Fibroblast of lung (primary cell): ENCODE measurements at places on chromosomes 5 and 9. TPM values are rescaled to one million over a fixed set of nuclear protein-coding genes. Genes with fewer than 3 reads are reported as not detected.

Gene IFNA21
- not detected in 2 replicates for total RNA-seq

Gene PCDHB12
- 0.26 and 0.66 TPM in 2 replicates for total RNA-seq

Gene PCDHGA3
- 1.5 and 2.8 TPM in 2 replicates for total RNA-seq

Gene HRH2
- not detected in 2 replicates for total RNA-seq

Gene NR2F1-AS1
- total RNA-seq, result 33.6 and 44.6 TPM in 2 replicates

Gene ELOVL7
- total RNA-seq, result under 0.01 and 0.26 TPM in 2 replicates

Gene RAB3C
- total RNA-seq, result not detected in 2 replicates

Gene FBP2
- total RNA-seq, result not detected in 2 replicates

Gene PDLIM4
- total RNA-seq, result 44.4 and 67.2 TPM in 2 replicates

Gene PRUNE2
- 44.9 and 95.6 TPM in 2 replicates for total RNA-seq

Gene SCGB3A1
- total RNA-seq, result not detected in 2 replicates

Gene GDF9
- total RNA-seq, result under 0.01 and 0.17 TPM in 2 replicates

Gene ADGRD2
- not detected in 2 replicates for total RNA-seq

DNA sequence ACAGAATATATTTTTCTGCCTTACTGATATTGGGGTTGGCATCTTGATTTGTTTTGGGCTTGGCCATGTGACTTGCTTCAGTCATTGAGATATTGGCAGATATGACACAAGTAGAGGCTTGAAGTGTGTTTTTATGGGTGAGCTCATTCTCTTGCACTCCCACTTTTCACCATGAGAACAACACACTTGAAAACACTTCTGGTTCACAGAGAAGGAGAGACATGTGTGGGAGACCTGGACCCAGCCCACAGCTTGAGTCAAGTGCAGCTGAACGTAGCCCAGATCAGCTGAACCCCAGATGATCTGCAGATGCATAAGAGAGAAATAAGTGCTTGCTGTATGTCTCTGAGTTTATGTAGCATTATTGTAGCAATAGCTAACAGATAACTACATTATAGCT is 155.4 kb downstream of the SEMA6A start:
- no peak for DNase-seq
- H3K4me1 ChIP-seq, result no peaks in the 10 kb centered on the region
- H3K4me3 ChIP-seq, result no peak overlapping the region
- no peaks in the 10 kb centered on the region for H3K27me3 ChIP-seq

GRCh38 chr9:111036429-111036789 is 1.9 kb downstream of the LPAR1 start:
- peak overlapping the region; percentile 66 for H3K27ac ChIP-seq
- DNase-seq, result peak; percentile 75
- H3K36me3 ChIP-seq, result peaks cover 2% of the 10 kb centered on the region

DNA sequence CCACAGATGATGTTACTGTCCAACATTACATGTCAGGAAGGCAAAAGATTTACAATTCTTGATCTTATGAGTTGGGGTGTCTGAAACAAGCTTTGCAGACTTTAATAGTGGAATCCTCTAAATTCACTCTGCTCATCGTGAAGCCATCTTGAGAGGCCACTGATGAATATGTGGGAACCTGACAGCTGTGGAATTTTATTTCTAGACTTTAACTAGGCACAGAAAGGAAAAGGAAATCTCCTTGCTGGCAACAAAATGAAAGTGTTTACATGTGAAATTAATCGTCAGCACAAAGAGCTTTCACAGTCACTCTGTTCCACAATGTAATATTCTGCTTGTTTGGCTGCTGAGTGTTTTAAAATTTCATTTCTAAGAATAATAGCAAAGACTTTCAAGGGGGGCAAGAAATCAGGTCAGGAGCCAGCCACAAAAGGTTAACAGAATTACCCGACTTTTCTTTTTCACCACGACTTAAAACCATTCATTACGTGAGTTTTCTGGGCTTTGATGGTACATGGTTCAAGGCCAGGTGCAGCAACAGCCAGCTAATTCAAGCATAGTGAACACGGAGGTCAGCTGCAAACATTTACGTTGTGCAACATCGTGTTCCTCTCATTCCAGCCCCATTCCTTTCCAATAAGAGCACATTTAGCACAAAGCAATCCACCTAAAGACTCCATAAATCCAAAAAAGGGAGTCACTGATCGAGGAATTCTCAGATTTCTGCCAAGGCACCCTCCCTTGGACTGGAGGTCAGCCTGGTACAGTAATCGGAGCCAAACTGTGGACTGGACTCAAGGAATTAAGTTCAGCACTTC is 14.6 kb downstream of the NREP start:
- H3K27me3 ChIP-seq, result no peaks in the 10 kb centered on the region
- DNase-seq, result peak; percentile 95
- no peak overlapping the region for H3K4me3 ChIP-seq
- peak overlapping the region; percentile 35 for H3K27ac ChIP-seq
- H3K36me3 ChIP-seq, result no peaks in the 10 kb centered on the region

- no peaks in the 10 kb centered on the region for H3K27me3 ChIP-seq
- H3K4me3 ChIP-seq, result no peak overlapping the region
- H3K27ac ChIP-seq, result no peak overlapping the region
- peak; percentile 60 for DNase-seq
- H3K36me3 ChIP-seq, result no peaks in the 10 kb centered on the region
- H3K4me1 ChIP-seq, result peaks cover 2% of the 10 kb centered on the region
Observed at GRCh38 chr5:33994845-33995244, 10.4 kb upstream of the SLC45A2 start.

DNA sequence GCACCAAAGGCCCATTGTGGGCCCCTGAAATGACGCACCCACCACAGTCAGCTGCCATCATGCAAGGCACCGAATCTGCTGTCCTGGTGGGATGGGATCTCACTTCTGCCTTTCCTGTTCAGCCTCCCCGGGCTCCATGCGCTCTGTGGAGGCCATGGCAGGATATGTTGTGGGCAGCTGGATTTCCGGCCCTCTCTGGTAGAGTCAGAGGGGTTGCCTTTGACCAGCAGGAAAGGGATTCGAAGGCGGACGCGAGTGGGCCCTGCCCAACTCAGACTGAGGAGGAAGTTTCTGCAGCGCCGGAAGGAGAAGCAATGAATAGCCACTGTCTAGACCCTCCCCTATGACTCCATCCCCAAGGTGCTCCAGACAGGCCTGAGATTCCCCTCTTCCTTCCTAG is 35.5 kb downstream of the GADD45G start:
- H3K27me3 ChIP-seq, result no peaks in the 10 kb centered on the region
- no peaks in the 10 kb centered on the region for H3K4me1 ChIP-seq
- H3K27ac ChIP-seq, result no peak overlapping the region
- H3K4me3 ChIP-seq, result no peak overlapping the region

- H3K4me1 ChIP-seq, result no peaks in the 10 kb centered on the region
- no peaks in the 10 kb centered on the region for H3K27me3 ChIP-seq
- H3K27ac ChIP-seq, result no peak overlapping the region
- DNase-seq, result no peak
Observed at GRCh38 chr5:113240951-113241726, 193.7 kb downstream of the TSSK1B start.

- H3K36me3 ChIP-seq, result peaks cover 2% of the 10 kb centered on the region
- H3K27me3 ChIP-seq, result no peaks in the 10 kb centered on the region
- H3K4me3 ChIP-seq, result peak overlapping the region; percentile 73
- no peaks in the 10 kb centered on the region for H3K4me1 ChIP-seq
Observed at GRCh38 chr9:111897601-111898137, 1.1 kb downstream of the UGCG start.

DNA sequence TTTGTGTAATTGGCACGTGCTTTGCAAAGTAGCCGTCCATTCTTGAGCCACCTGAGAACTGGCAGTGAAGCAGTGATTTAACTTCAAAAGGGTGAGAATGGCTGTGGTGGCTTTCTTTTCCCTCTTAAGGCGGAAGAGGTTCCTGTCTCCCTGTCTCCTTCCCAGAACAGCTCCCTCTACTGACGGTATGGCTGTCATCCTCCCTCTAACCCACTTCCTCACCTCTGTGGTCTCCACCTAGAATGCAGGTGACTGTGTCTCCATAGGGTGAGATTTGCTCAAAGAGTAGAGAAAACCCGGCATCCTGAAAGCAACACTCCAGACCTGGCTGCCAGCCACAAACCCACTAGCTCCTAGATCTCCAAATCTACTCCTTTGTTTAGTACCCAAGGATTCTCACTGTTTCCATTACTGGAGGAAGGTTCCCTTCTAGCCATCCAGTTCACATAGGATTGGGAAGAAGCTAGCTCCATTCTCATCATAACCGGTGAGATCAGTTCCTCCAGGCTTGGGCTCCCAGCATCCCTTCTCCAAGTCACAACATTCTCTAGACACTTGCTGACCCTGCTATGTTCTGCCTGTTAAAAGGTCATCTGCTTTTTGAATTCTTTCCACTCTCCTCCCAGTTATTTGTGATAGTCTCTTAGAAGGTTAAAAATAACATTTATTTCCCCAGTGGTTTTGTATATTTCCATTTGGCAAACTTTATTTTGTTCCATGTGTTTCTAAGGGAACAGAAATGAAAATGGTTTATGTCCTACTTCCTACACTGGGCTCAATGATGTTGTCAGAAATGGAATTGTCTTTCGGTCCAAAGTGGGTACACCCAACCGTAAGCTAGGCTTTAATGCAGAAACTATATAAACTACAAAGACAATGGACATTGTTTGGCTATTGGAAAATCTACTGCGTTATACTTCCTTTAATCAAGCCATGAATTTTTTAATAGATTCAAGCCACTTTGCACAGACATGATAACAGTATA is 269.4 kb downstream of the CWC27 start:
- DNase-seq, result no peak
- no peaks in the 10 kb centered on the region for H3K36me3 ChIP-seq
- H3K27me3 ChIP-seq, result no peaks in the 10 kb centered on the region
- H3K27ac ChIP-seq, result no peak overlapping the region
- H3K4me3 ChIP-seq, result no peak overlapping the region

GRCh38 chr9:103169798-103170197 is 174.7 kb downstream of the CYLC2 start:
- H3K36me3 ChIP-seq, result no peaks in the 10 kb centered on the region
- H3K27me3 ChIP-seq, result no peaks in the 10 kb centered on the region
- H3K27ac ChIP-seq, result no peak overlapping the region
- no peak for DNase-seq

DNA sequence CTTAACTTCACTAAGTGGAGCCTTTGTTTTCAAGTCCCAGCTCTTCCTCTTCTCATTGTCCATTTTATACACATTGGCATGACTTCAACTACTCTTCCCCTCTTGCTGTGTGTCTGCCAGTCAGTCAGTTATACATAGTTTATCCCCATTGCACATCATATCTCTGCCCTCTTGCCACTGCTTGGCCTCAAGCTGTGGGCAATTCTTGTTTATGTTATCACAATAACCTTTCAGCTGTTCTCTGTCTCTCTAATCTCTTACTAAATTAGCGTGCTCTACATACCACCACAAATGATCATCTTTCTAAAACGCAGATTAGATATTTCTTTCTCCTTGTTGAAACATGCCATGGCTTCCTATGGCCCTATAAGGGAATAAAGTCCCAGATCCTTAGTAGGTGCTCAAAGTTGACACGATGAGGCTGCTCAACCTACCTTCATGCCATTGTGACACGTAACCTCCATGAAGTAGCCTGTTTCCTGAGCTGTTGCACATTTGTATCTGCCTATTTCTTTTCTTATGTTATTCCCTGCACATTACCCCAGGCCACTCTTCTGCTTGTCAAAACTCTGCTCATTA is 239.3 kb downstream of the GAS1 start:
- no peaks in the 10 kb centered on the region for H3K4me1 ChIP-seq
- H3K36me3 ChIP-seq, result no peaks in the 10 kb centered on the region
- no peaks in the 10 kb centered on the region for H3K27me3 ChIP-seq
- H3K27ac ChIP-seq, result no peak overlapping the region

- H3K27ac ChIP-seq, result peak overlapping the region; percentile 42
- H3K27me3 ChIP-seq, result no peaks in the 10 kb centered on the region
- peaks cover 14% of the 10 kb centered on the region for H3K4me1 ChIP-seq
- H3K4me3 ChIP-seq, result peak overlapping the region; percentile 30
- no peaks in the 10 kb centered on the region for H3K36me3 ChIP-seq
Observed at GRCh38 chr5:73748510-73749400, 122.8 kb downstream of the ARHGEF28 start.

GRCh38 chr5:102295534-102296177 is 428 bp downstream of the SLCO4C1 start:
- H3K4me3 ChIP-seq, result no peak overlapping the region
- H3K36me3 ChIP-seq, result no peaks in the 10 kb centered on the region
- no peaks in the 10 kb centered on the region for H3K4me1 ChIP-seq
- H3K27ac ChIP-seq, result no peak overlapping the region
- no peaks in the 10 kb centered on the region for H3K27me3 ChIP-seq

DNA sequence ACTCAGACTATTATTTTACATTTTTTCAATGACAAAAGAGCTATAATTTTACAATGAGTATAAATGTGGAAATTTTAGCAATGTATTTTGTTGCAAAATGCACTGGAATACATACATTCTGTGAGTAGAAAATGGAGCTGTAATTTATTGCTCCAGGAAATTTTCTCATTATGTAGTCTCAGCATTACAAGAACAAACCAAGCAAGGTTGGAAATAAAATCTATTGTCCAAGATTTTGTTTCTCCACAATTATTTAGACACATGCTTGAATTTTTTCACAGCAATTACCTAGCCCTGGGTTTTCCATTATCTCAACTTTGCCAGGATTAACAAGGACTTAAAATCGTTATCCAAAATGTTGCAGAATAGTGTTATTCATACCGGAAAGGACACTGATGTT is 820.1 kb downstream of the CDH12 start:
- DNase-seq, result no peak
- H3K27ac ChIP-seq, result no peak overlapping the region
- no peaks in the 10 kb centered on the region for H3K4me1 ChIP-seq
- H3K36me3 ChIP-seq, result no peaks in the 10 kb centered on the region
- H3K27me3 ChIP-seq, result no peaks in the 10 kb centered on the region

DNA sequence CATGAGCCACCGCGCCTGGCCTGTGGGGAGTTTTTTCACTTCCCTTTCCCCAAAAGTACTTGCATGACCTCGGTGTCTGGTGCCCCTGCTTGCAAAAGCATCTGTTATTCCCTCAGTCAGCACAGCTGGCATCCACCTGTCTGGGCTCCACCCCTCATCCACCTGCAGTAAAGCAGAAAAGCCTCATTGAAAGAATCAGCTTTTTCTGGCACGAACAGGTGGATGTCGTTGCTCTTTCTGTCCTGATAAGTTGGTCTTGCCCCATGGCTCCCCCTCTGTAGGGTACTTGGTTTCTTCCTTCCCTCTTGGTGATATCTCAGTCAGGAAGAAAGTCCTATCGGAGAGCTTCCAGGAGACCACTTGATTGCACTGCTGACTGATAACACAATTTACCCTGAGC is 37.4 kb downstream of the WWC1 start:
- H3K4me3 ChIP-seq, result no peak overlapping the region
- no peaks in the 10 kb centered on the region for H3K36me3 ChIP-seq
- no peak overlapping the region for H3K27ac ChIP-seq
- H3K4me1 ChIP-seq, result no peaks in the 10 kb centered on the region
- no peak for DNase-seq
- H3K27me3 ChIP-seq, result no peaks in the 10 kb centered on the region

GRCh38 chr5:157543825-157544622 is 31.6 kb downstream of the ADAM19 start:
- H3K4me3 ChIP-seq, result no peak overlapping the region
- no peaks in the 10 kb centered on the region for H3K36me3 ChIP-seq
- no peaks in the 10 kb centered on the region for H3K27me3 ChIP-seq
- DNase-seq, result peak; percentile 78
- peak overlapping the region; percentile 67 for H3K27ac ChIP-seq
- peaks cover 56% of the 10 kb centered on the region for H3K4me1 ChIP-seq
